Sciatic nerve (tissue), 2 donors: ENCODE measurements at places on chromosomes 16 and 17. TPM values are rescaled to one million over a fixed set of nuclear protein-coding genes. Genes with fewer than 3 reads are reported as not detected.

DNA sequence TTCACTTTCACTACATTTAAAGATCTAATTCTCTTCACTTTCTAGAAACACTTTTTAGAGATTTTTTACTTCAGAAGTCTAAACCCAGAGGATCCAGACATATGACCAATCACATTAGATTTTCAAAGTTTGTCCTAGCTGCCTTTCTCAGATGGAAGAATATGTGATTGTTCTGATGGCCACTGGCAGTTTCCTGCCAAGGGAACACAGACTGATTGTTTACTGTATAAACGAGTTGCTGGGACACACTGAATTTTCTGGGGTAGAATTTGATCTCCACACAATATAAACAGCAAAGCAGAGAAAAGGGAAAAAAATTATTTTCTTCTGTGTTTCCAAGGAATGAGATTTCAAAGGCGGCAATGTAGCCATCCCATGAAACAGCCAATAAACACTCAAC lies 480.0 kb downstream of the TOX3 start:
- DNase-seq: no peak

- DNase-seq: no peak
These were observed 23.7 kb upstream of the WSCD1 start for GRCh38 chr17:6046431-6046830.

EVPL gene
- total RNA-seq: 1.2 TPM

DNA sequence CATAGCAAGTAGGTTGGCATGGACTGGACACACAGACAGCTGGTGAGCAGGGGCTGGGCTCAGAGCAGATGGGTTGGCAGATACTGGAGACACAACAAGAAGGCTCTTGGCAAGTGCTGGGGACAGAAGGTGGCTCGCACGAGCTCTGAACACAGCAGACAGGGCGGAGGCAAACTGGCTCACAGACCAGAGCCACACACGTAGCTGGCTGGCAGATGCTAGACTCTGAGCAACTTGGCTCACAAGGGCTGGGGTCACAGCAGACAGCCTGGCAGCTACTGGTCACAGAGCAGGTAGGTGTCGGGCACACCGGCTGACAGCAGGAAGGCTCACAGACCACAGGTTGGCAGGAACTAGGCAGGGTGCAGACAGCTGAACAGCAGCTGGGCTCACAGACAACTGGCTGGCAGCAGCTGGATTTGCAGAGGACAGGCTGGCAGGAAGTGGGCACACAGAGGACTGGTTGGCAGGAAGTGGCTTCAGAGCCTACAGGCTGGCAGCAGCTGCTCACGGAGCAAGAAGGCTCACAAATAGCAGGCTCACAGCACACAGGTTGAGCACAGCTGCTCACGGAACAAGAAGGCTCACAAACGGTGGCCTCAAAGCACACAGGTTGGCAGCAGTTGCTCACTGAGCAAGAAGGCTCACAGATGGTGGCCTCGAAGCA lies 725 bp downstream of the KRTAP16-1 start:
- DNase-seq: no peak

DNA sequence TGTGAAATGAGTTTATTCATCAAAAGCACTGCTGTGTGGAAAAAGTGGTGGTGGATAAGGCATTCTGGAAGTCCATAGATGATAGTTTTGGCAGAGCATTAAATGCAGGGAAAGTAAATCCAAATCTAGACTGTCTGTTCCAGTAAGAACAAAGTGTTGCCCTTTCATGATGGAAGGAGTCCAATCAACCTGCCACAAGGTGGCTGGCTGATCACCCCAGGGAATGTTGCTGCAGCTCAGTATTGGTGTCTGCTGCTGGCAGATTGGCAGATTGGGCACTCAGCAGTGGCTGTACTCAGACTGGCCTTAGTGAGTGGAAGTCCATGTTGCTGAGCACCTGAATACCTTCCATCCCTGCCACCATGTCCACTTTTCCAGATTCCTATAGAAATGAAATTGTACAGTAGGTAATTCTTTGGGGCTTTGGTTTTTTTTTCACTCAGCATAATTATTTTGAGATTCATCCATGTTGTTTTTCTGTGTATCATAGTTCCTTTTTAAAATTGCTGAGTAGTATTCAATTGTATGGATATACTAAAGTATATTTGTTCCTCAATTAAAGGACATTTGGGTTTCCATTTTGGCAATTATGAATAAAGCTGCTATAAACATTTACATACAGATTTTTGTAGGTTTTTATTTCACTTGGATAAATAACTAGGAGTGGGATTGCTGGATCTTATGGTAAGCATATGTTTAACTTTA lies 14.3 kb downstream of the DYNLL2 start:
- no peak for DNase-seq

STARD3 gene
- 81.8 TPM for total RNA-seq

TSPAN10 gene
- 0.85 TPM for total RNA-seq
